H1 (cell line): ENCODE measurements at places on chromosomes 13 and 19. TPM values are rescaled to one million over a fixed set of nuclear protein-coding genes. Genes with fewer than 3 reads are reported as not detected.

The LILRA5 gene
- total RNA-seq: not detected in 2 replicates

DNA sequence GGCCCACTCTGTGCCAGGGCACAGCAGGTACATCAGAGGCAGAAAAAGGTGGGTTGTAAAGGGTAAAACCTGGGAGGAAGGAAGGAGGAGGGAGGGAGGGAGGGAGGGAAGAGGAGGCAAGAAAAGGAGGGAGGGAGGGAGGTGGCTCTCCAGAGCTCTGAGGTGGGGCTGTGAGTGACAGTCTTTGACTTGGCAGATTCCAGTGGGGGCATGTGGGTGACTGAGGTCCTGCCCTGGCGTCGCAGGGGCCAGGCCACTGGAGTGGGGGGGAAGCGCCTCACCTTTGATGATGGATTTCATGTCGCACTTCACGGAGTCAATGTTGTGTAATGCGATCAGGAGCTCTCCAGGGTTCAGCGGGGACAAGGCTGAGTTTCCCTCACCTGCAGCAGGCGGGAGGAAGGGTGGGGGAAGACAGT lies 6.0 kb upstream of the RSPH6A start:
- DNase-seq: no peak

GRCh38 chr19:12723641-12724426 lies at the start of gene TNPO2:
TNPO2 (minus strand) TSS chr19:12723932; CDS start chr19:12720977, 2,955 bp downstream.
- peak; percentile 89 for DNase-seq

- DNase-seq: no peak
These were observed 942.4 kb upstream of the PCDH20 start for GRCh38 chr13:62357887-62358645.

- no peak for DNase-seq
These were observed 187.8 kb downstream of the LHFPL6 start for GRCh38 chr13:39415008-39415802.

- no peak for DNase-seq
These were observed 163.3 kb downstream of the KDM4B start for GRCh38 chr19:5132206-5132560.

- no peak for DNase-seq
These were observed 751 bp downstream of the ZNF584 start for GRCh38 chr19:58409010-58409790.

- DNase-seq: no peak
These were observed 121.7 kb downstream of the FNDC3A start for GRCh38 chr13:49097374-49097773.

GRCh38 chr13:21015284-21015683 lies 46.1 kb downstream of the LATS2 start:
- DNase-seq: no peak

DNA sequence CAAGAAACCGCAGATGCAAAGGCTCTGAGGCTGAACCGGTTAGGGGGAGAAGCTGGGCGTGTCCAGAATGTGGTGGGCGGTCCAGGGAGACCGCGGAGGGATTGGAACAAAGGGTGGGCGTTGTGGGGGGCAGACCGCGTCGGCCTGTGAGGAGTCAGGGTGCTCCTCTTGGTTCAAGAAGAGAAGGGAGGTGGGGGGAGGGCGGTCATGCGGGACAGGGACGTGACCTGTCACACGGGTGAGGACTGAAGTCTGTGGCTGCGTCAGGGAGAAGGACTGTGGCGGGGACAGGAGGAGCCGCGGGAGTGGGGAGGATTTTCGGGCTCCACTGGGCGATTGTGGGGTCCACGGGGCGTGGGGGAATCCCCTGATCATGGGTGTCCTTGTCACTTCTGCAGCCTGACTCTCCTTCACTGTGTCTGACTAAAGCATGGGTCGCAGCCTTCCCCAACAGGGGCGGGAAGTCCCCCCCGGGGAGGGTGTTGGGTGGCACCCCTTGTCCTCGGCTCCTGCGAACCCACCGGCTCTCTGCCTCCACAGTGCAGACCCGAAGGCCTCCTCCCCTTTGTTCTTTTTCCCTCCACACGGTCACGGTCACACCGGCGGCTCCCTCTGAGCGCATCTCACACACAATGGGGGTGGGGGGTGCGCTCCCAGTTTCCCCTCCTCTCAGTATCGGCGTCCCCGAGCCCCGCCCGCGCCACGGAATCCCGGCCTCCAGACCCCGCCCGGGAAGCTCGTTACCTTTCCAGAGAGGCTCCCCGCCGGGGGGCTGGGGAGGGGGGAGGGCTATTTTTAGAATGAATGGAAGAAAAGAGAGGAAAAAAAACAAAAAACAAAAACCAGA lies 16.4 kb upstream of the KCNN1 start:
- DNase-seq: peak; percentile 70
